ENCODE measurements at places on chromosomes 4 and X.

DNA sequence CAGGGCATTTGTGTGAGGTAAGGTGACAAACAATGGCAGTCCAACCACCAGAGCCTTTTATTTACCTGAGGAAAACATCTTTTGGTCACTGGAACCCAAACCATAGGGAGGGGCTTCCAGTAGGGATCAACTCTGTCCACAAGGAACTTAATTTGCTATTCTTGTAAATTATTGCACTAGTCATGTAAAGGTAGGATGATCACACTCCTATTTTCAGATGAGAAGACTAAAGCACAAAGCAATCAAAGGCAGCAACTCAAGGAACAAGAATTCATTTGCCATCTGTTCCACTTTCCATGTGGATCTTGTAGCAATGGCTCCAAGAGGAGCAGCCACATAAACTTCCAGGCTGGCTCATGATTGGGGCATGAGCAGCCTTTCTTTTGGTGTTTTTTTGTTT lies 35.3 kb downstream of the CD99L2 start:
- no peak for DNase-seq

DNA sequence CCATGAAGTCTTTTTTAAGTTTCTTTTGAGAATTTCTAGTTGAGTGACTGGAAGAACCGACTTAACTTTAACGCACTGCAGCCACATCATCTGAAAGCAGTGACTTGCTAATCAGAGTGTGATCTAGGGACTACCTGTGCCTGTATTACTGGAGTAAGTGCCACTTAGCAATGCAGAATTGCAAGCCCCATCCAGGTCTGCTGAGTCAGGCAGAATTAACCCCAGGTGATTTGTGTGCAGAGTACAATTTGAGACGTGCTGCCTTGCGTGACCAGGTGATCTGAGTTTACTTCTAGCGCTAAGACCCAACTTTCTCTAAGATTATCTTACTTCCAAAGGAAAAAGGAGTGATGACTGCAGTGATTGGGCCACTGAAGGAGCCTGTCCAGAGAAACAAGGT lies 85.3 kb downstream of the CLCN4 start:
- no peak for DNase-seq

DNA sequence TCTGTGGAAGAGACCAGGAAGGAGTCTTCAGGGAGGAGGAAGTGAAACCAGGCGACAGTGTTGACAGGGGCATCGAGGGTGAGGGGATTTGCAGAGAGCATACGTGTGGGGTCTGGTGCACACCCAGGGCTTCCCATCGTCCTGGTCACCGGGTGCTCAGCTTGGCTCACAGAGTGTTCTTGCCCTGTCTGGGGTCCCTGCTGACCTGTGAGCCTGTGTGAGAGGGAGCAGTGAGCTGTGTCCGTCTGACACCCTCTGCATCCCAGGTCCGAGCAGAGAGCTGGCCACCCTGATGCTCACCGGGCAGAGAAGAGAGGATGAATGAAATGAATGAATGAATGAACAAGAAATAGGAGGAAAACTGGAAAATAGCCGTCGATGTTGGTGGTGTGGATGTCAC lies 46.5 kb downstream of the CPZ start:
- no peak for DNase-seq

DNA sequence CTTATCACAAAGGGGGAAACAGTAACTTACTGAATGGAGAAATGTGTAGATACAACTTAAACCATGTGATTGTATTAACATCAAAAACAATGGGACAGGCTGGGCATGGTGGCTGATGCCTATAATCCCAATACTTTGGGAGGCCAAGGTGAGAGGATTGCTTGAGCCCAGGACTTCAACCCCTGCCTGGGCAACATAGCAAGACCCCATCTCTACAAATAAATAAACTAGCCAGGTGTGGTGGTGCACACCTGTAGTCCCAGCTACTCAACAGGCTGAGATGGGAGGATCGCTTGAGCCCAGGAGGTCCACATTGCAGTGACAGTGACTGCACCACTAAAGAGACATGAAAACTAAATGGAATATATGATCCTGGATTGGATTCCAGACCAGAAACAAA lies 26.4 kb downstream of the TMEM184C start:
- DNase-seq, result no peak
